ENCODE measurements at places on chromosomes 2 and 18.

DNA sequence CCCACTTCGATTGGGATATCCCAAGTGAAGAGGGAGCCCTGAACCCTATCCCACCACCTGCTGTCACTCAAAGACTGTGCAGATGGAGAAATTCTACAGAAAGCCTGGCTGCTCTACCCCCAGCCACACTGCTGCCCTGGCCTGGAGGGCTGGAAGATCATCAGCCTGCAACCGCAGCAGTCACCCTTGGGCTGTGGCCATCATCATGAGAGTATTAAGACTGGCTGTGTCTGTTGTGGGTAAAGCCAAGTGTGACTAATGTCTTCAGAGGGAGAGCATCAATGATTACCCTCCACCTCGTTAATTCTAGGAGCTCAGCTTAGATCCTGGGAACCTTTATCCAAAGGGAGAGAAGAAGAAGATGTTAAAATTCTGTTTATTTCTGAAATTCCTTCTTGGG, 221.5 kb downstream of the TFCP2L1 start:
- no peak for DNase-seq

- DNase-seq = peak; percentile 91
These were observed 173.9 kb upstream of the PID1 start for GRCh38 chr2:229445019-229445418.

- DNase-seq = no peak
These were observed 76.9 kb downstream of the NDUFA10 start for GRCh38 chr2:239948100-239948881.

DNA sequence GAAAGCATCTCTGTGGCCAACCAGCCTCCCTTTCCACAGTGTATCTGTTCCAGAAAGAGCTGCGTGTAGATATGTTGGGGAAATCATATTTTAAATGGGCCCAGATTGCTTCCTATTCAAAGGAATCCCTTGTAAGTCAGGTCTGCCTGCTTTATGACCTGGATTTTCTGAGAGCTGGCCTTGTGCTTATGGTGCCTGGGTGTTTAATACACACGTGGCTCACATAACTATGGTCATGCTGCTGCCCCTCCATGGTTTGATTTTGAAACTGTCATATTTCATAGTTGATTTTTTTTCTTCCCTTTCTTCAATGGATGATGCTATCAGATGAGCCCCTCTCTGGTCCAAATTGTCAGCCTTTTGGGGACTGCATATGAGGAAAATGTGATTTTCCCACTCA, 111.5 kb upstream of the CNGA3 start:
- DNase-seq = no peak

DNA sequence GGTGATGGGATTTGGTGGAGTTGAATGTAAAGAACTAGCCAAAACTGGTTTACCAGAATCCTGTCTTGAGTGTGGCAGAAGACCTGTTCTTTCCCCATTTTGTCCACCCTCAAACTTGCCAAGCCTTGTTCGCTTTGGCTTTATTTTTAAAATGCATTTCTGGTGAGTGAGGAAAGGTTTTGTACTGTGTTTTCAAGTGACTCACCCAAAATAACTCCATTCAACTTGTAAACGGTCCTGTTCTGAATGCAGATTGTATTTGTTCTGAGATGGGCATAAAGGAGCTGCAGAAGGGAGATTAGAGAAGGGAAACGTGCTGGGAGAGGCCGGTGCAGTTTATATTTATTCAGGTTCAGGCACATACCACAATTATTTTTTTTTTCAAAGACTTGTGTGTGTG, 5.3 kb upstream of the ITPRID2 start:
- no peak for DNase-seq

DNA sequence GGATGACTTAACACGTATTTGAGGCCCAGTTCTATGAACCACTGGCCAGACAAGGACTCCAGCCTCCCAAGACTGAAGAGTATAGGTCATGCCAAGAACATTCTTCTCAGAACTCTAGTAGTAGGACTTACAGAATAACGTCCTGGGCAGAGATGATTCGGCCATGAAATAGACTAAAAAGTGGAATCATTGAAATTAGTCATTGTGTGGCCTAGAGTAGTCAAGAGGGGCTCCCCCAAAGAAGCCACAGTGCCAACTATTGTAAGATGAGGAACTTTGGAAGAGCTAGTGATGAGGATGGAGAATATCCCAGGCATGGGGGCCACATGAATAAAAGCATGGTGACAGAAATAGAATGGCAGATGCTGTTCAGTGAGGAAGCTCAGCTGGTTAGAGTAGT, 101.1 kb downstream of the TRIB2 start:
- no peak for DNase-seq

GRCh38 chr2:233426619-233427342, 72.5 kb downstream of the DGKD start:
- peak; percentile 94 for DNase-seq

- DNase-seq = no peak
These were observed 134.7 kb upstream of the GALNT5 start for GRCh38 chr2:157122776-157123175.

GRCh38 chr2:7165736-7166135, 248.5 kb downstream of the RNF144A start:
- peak; percentile 38 for DNase-seq

DNA sequence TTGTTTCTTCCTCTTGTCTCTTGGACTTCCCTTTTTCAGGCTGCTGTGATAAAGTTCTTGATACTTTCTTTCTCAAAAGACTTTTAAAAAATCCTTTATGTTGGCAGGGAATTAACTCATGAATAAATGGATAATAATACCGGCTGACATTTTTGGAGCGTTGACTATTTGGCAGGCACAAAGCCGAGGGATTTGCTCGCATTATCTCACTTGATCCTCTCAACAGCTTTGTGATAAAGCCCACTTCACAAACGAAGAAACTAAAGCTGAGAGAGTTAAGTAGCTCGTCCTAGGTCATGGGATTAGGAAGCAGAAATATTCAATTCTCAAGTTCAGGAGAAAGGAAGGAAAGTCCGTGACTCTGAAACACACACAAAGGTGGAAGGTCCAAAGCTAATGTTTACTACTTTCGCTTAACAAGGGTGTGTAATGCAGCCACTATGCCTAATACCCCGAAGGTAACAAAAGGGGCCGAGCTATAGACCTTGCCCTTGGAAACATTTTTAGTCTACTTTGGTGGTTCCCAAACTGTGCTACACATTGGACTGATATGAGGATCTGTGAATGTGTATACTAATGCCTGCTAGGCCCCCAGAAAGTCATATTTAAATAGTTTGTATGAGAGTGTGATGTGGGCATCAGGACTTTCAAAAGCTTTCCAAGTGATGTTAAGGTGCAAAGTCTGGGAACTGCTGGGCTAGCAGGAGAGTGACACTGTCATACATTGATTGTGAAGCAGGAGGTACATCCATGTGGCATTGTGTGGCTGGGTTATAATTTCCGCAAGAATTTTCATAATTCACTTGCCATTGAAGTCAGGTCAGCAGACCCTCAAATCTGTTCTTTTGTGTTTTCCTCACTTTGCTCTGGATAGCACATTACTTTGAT, 508.4 kb downstream of the PLCL1 start:
- no peak for DNase-seq

- DNase-seq = peak; percentile 73
These were observed 33.6 kb downstream of the GCG start for GRCh38 chr2:162118166-162119031.

GRCh38 chr18:78364388-78364960, 615.1 kb upstream of the SALL3 start:
- no peak for DNase-seq

DNA sequence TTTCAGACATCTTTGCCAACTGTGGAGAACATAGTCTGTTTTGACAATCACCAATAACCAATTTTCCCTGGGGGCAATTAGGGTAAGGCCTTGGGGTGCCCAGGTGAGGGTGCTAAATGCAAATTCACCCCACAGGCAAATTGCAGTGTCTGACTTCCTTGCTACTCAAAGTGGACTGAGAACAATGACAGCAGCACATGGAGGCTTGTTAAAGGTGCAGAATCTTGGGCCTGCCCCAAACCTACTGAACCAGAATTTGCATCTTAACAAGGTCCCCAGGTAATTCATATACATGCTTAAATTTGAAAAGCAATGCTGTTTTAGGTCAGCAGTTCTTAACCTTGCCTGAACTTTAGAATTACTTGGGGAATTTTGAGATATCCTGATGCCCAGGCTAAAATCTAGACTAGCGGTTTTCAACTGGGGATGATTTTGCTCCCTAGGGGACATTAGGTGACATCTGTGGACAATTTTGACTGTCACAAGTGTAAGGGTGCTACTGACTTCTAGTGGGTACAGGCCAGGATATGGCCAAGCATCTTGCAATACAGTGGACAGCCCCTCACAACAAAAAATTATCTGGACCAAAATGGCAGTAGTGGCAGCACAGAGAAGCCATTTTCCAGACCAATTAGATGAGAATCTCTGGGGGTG, 80.2 kb upstream of the GCFC2 start:
- DNase-seq = no peak

DNA sequence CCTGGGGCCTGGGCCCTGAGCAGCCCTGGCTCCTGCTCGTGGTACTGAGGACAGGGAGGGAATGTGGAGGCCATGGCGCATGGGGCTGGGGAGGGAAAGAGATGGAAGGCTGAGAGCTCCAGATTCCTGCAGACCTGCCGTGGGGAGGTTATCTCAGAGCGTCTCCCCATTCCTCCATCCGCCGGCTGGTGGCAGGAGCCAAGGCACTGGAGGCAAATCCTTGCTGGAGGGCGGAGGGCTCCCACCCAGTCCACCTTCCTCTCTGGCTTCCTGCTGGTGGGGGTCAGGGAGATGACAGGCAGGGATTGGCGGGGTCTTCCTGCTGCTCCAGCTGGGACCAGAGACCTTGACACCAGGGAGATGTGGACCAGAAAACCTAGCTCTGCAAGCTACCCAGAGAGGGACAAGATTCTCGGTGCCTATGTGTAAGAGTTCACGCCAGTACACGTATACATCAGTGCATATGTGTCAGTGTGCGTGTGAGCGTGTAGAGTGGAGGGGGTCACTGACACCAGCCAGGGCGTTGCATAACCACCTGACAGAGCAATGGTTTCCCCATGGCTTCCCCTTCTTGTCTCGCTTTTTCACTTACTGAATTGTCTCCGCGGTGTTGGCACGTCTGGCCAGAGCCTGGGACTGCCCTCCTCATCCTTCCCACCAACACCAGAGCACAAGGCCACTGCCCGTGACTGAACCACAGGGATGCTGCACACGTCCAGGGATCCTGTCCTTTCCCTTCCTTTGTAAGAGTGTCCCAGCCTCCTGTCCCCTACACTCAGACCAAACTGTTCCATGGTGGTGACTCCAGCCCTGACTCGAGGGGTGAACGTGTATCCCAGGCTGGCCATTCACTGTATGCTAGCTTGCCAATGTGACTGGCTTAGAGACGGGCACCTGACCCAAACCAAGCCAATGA, 15.8 kb upstream of the SEMA4C start:
- no peak for DNase-seq

All from NCI-H226 (cell line).